Suprapubic skin (tissue), 4 donors: ENCODE measurements at places on chromosomes 5 and 9. TPM values are rescaled to one million over a fixed set of nuclear protein-coding genes. Genes with fewer than 3 reads are reported as not detected.
A peak's percentile ranks its signal among the peaks of the same experiment; 100 is the strongest.

DNA sequence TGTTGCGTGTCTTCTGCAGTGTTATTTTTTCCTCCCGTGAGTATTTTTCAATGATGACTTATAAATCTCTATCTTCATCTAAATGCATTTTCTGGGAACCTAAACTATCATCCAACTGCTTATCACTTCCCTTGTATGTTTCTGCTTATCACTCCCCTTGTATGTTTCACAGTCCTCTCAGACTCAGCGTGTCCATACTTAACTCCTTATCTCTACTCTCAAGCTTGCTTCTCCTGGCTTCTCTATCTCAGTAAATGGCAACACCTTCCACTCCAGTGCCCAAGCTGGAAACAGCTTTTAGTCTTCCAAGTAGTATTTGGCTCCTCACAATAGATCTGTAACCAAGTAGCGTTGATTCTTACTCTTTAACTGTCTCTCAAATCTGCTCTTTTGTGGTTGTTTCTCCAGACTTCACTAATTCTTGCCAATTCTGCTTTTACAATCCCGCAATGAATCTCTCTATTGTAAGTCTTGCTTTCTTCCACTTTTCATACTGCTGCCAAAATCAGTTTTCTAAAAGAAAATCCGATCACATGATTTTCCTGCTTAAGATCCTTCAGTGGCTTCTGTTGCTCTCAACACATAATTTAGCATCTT is 33.8 kb upstream of the TXNDC8 start:
- DNase-seq = no peak

- DNase-seq = no peak
Observed at GRCh38 chr5:121399879-121400278, 451.8 kb upstream of the FTMT start.

DNA sequence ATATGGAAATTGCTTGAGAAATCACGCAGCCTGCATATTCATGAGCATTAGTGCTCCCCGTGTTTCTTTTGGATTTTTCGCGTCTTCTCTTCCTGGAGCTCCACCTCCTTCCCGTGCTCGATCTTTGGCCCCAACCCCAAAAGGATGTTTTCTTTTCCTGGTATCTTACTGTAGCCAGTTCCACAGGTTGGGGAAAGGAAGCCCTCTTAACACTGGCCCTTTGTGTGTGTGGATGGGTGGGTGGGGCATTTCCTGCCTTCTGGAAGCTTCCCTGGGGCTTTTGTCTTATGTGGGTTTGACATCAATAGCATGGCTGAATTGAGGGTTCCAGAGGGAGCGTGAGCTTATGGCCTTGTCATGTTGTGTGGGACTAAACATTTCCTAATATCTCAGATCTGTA is 21.9 kb downstream of the STXBP1 start:
- DNase-seq = no peak

TRIM36 gene
- 2.3 TPM for total RNA-seq

PRRX2 gene
- total RNA-seq = 16.8 TPM

SV2C gene
- total RNA-seq = 0.30 TPM

RAPGEF6 gene
- 38.3 TPM for total RNA-seq

ROPN1L gene
- not detected for total RNA-seq

- DNase-seq = no peak
Observed at GRCh38 chr5:72951671-72952468, 4.0 kb upstream of the FCHO2 start.

KCNN2 gene
- 0.62 TPM for total RNA-seq

GRCh38 chr5:132962429-132963021 is 909 bp downstream of the AFF4 start:
- DNase-seq = no peak

DNA sequence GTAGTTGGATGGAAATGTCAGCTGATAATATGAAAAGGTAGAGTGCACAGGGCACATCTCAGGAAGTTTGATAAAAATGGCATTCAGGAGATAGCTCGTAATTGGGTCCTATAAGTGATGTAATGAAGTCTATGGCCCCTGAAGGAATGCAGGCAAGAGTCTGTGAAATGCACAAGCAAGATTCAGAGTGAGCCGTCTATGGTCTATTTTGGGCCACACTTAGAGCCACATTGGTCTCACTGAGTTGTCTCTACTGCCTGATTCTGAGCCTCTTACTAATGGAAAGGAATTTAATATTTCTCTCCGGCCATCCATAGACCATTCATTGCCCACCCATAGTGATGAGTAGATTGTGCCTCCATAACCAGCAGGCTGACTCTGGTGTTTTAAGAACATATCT is 111.3 kb upstream of the KCNN2 start:
- no peak for DNase-seq

GRCh38 chr9:74953235-74953751 is 581 bp upstream of the C9orf40 start:
- DNase-seq = no peak

- no peak for DNase-seq
Observed at GRCh38 chr9:93172666-93173364, 11.1 kb upstream of the WNK2 start.

DNA sequence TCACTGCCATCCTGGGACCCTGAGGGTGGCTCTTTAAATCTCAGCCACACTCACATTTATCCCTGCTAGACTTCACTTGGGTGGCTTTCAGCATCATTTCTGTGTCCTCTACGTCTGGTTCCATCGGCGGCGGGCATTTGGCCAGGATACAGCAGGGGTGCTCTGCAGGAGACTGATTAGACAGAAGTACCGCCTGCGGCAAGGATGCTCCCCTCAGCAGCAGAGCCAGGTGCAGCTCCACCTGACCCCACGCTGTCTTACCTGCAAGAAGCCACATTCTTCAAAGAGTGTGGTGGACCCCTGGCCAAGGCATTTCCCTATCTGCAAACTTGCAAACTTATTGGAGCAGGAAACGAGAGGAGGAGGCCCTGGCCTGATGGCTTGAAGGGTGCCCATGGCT is 309.8 kb upstream of the IRX4 start:
- DNase-seq = peak; percentile 65

ACTBL2 gene
- 1.0 TPM for total RNA-seq

LEAP2 gene
- 0.45 TPM for total RNA-seq

ATP10B gene
- 28.5 TPM for total RNA-seq

SMIM33 gene
- not detected for total RNA-seq

- DNase-seq = no peak
Observed at GRCh38 chr5:143896966-143897365, 85.0 kb downstream of the HMHB1 start.

- no peak for DNase-seq
Observed at GRCh38 chr5:68628082-68628814, 412.7 kb downstream of the PIK3R1 start.

DNA sequence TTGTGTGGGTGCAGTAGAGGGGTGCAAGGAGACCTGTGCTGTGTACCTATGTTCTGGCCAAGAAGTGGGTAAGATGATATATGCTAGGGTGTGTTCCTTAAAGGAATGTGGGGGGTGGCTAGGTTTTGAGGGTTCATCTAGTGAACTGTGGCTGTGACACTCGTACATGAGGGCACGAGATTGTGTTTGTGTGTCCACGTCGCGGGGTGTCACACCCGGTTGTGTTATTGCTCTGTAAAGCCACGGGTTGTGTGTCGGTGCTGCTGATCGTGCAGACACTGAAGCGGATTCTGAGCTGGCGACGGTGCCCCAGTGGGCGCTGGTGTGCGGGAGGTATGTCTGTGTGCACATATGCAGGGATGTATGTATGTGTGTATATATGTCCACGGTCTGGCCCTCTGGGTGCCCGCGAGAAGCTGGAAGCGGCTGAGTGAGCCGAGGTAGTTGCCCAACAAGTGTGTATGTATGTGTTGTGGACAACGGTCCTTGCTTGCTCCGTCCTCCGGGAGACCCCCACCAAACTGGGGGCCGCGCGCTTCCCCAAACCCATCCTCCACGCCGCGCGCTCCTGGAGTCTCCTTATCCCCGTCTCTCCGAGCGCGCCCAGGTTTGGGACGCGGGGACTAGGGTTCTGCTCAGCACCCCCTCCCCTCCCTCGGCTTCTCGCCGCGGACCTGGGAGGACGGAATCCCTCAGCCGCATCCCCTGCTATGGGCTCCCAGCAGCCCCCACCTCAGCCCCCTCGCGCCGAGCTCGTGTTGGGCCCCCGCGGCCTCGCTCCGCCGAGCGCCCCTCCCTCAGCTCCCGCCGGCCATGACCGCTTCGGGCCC is 639 bp downstream of the PCDH1 start:
- no peak for DNase-seq

DNA sequence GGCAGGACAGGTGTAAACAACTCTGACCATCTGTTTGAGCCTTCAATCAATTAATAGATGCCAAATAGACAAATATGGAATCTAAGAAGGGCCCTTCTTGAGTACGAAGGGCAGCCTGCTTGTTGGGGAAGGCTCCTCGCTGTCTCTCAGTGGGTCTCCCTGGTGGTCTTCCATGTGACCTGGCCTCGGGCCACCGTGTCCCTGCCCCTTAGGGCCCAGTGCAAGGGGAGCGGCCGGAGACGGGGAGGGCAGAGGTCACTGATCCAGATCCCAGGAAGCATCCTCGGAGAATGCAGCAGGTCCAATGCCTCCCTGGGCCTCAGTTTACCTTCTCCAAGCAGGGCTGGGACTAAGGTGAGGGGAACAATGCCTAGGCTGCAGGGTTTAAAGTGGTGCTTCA is 2.5 kb downstream of the DBH start:
- no peak for DNase-seq

ORM2 gene
- total RNA-seq = 9.5 TPM

BAAT gene
- total RNA-seq = 2.3 TPM

- no peak for DNase-seq
Observed at GRCh38 chr5:6788956-6789649, 75.9 kb downstream of the TENT4A start.

GRCh38 chr5:179380211-179381035 is 35.2 kb upstream of the ADAMTS2 start:
- DNase-seq = peak; percentile 32

RETREG1 gene
- 36.7 TPM for total RNA-seq

- no peak for DNase-seq
Observed at GRCh38 chr5:107501965-107502675, 168.6 kb downstream of the EFNA5 start.

DNA sequence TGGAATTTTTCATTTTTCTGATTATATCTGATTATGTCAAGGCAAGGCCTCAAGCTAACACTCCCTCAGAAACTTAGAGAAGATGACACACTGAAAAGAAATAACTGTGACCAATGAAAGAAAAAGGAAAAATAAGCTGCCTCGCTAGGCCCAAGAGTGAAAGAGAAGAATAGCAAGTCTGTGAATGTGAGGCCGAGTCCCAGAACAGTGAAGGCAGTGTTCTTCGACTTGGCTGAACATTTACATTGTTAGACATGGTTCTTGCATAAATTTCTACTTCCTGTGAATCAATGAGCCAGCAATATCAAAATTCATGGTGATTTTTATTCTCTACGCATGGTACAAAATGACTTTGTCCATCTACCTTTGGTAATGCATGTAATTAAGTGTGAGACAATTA is at the start of gene ATP10B:
Gene ATP10B, minus strand, starts transcription at position 163 of the 400 bp plus-strand sequence. CDS start 164,137 bp downstream, outside the sequence.
- DNase-seq = no peak

DNA sequence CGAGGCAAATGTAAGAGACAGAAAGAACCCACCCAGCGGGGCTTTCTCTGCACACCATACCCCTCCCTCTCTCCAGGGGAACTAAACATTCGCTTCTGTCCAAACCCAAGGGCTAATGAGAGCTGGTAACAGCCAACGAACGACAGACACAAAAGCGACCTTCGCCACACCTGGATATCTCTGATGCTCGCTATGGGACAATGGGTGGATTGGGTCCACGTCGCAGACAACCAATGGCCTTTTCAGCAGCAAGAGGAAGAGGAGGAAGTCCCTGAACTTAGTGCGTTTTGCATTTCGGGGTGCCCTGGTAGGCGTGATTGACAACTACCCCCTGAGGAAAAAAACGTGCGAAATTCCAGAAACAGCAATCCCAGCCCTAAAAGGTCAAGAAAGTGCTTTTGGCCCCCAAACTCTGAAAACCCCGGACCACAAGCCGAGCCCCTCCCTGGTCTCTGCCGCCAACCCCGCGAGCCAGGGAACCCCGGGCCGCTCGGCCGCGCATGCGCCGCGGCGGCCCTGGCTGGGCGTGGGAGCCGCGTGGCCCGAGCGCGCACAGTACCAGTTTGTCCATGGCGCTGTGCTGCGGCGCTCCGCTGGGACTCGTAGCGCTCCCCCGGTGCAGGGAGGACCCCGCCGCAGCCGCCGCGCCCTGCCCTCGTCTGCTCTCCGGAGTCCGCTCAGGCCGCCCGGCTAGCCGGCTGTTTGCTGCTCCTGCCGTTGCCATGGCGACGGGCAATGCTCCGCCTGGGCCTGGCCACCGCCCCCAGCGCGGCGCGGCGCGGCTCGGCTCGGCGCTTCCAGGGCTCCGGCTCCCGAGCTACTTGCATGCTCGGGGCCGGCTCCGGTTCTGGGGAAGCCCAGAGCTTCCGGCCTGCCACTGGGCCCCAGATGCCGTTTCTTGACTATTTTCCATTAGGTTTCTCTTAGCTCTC is 66.9 kb upstream of the DNAH5 start:
- peak; percentile 89 for DNase-seq

CYSRT1 gene
- 43.6 TPM for total RNA-seq

CACNA1B gene
- not detected for total RNA-seq

DNA sequence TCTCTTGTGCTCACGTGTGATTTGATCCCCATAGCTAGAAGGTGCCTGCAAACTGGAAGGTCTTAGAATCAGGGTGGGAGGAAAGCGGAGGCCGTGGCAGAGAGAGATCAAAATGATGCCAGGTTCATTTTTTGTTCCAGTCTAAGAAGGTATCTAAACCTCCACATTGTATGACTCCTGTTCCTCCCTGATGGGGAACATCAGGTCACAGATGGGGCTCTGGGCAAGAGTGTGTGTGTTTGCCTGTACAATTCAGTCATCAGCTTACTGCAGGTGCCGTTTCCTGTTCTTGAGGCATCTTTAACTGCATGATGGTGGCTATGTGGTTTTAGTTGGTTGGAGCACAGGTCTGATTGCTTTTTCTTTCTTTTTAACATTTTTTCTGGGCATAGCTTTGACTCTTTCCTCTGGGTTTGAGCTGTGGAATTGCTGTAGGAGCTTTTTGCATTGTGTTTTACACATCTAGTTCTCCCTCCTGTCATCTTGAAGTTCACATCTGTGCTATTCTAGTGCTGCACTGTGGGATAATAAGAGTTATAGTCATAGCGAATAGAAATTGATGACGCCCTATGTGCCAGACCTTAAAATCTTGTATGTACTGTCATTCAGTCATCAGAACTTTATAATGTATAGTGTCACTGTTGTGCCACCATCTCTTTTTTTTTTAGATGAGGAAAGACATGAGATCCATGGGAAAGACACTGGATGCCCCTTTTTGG is 30.8 kb downstream of the ARHGAP26 start:
- DNase-seq = no peak

DNA sequence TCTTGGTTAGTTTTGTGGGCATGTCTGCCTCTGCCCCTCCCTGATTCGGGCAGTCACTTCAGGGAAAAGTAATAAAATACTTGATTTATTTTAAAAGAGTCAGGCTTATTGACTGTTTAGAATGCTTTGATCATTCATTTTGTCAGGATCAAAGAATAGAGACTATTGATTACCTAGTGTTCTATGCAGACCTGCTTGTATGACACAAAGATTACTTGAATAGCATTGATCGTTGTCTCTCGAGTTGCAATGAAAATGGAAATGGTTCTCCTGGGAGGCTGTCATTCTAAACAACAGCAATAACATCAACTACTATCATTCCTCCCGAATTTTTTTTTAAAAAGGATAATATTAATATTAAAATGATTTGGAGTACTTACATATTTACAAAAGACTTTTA is 133.2 kb upstream of the DMAC1 start:
- no peak for DNase-seq
